ENCODE measurements at places on chromosomes 3 and 15.

- DNase-seq: no peak
These were observed 965.8 kb downstream of the NSUN3 start for GRCh38 chr3:95028688-95029087.

- no peak for DNase-seq
These were observed 6.2 kb upstream of the IGSF10 start for GRCh38 chr3:151467069-151467468.

- no peak for DNase-seq
These were observed 52.2 kb downstream of the SLCO2A1 start for GRCh38 chr3:133977568-133977967.

DNA sequence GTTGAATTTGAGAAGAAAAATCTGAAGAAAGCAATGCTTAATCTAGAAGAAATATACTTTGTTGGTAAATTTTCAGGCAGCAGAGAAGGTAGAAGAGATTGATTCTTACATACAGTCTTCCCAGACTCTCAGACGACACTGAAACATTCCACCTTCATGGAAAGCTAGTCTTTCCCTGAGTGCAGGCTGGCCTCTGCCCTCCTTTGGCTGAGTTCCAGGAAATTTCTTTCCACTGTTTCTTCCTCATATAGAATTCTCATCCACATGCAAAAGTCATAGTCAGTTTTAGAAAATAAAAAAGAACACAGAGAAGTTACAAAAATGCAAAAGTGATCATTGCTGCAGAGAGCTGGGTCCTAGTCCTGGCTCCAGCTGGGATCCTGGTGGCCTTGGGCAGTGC lies 142.5 kb upstream of the PRR23C start:
- DNase-seq: no peak

GRCh38 chr15:80804970-80805495 lies 25.9 kb downstream of the CEMIP start:
- DNase-seq: peak; percentile 44

DNA sequence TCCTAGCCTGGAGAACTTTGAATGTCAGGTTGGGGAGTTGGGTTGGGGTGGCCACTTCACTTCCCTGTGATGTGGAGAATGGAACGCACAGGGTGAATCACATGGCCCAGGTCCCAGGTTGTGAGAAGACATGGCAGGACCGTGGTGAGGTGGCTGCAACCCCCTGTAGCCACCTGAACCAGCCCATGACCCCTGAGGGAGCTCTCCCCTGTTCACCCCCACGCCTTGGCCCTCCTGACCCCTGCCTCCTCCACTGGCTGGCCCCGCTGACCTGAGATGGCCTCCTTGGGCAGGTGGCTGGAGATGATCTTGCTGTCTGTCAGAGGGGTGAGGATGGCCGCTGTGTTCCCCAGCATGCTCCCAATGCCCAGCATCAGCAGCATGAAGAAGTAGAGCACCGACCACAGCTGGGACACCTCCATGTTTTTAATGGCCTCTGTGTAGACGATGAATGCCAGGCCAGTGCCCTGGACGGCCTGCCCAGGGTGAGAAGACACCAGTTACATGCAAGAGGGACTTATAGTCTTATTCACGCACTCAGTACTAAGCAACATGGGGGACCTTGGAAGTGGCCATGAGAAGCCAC lies 31.0 kb downstream of the SLC6A20 start:
- no peak for DNase-seq

DNA sequence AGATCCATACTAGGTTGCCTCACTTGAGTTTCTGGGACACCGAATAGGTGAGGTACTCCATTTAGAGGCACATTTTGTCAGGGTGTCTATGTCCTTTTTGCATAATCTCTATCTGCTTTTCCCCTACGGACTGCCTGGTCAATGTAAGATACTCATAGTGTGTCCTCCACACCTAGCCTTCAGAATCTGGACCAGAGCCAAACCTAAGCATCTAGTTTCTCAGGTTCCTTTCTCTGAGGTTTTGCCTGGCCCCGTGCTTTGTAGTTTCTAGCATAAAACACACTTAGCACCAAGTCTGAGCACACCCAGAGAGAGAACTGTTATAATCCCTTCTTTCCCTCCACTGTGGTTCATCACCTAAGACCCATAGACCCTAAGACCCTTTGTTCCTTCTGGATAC lies 105.9 kb upstream of the MLF1 start:
- no peak for DNase-seq
